ENCODE measurements at places on chromosomes 6 and 20.

DNA sequence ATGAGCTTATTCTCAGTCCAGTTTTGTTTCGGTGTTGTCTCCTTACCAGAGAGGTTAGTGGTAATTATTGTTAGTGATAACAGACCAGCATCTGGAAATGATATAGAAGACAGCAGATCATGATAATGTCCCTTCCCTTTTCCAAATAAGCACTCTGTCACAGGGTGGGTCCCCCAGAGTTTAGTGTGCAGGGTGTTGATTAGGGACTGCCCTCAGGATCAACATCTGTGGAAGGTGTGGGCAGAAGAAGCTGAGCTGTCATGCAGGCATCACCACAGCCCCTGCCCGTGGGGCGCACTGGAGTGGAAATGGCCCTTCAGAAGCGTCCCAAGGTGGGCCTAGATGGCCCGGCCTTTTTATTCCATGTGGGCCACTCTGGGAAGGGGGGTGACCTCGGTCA, 67.6 kb upstream of the DTNBP1 start:
- no peak for DNase-seq

DNA sequence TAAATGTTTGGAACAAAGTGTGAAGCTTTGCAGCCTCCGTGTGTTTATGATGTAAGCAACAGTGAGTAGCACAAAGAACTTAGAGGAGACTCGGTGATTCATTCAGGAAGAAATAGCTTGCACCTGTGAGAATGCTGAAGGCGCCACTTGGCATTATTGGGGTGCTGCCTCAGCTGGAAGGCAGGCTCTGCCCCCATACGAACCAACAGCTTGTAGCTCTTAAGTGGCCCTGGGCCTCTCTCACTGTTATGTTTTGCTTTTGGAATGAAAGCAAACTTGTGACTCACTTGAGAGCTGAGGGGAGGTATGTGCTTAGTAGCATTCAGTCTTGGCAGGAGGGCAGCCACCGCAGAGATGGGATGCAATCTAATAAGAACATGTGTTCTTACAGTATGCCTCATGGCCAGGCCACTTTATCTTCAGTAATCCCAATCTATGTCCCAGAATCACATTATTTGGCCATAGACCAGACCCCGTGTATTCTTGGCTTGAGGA, 310.7 kb downstream of the EYA4 start:
- peak; percentile 98 for DNase-seq

- no peak for DNase-seq
Observed at GRCh38 chr6:157603314-157603940, 219.6 kb upstream of the SNX9 start.

DNA sequence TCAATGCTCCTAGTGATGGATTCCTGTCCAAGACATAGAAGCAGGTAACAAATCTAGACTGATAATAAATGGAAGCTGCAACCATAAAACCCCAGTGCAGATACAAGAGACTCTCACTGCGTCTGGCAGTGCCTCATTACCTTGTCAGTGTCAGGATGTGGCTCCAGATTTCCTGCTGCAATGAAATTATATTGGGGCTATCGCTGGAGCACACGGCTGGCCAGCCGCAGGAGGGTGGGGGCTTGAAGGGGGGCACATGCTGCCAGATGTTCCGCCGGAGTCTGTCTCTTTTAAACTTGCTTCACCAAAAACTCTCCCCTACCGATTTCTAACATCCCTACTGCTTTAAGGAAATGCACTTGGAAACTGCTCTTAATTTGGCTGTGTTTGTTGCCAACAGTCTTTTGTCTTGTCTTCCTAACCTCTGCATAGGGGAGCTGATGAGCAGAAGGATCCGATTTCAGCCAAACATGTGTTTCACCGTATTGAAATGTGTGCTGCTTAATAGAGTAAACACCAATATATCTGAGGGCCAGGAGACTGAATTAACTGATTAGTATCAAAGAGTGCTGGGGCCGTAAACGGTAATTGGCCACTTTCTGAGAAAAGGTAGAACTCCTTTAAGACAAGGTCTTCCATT, 102.2 kb upstream of the EXOC2 start:
- no peak for DNase-seq

- DNase-seq, result no peak
Observed at GRCh38 chr6:99026135-99026534, 78.4 kb upstream of the FBXL4 start.

DNA sequence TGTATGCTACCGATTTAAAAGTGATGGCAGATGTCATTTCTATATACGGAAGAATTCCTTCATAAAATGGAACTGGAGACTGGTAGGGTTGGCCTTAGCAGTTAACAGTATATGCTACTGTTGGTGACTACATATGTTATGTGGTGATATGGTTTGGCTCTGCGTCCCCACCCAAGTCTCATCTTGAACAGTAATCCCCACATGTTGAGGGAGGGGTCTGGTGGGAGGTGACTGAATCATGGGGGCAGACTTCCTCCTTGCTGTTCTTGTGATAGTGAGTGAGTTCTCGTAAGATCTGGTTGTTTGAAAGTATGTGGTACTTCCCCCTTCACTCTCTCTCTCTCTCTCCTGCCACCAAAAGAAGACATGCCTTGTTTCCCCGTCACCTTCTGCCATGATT, 29.6 kb downstream of the RGS17 start:
- no peak for DNase-seq

DNA sequence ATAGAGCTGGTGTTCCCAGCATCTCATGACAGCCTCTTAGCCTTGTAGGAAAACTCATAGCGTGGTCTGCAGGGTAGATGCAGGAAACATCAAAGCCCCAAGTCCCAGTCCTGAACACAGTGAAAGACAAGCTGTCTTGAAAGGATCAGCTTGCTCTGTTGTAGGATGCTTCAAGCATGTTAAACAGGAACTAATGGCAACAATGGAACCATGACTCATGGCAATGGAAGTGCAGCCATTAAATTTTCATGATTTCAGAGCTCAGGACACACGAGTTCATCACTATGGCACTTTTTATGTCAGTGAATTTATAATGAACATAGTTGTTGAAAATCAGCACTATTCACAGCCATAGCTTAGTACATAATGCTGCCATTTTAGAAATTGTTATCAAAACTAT, 367.7 kb downstream of the KIF16B start:
- peak; percentile 8 for DNase-seq

DNA sequence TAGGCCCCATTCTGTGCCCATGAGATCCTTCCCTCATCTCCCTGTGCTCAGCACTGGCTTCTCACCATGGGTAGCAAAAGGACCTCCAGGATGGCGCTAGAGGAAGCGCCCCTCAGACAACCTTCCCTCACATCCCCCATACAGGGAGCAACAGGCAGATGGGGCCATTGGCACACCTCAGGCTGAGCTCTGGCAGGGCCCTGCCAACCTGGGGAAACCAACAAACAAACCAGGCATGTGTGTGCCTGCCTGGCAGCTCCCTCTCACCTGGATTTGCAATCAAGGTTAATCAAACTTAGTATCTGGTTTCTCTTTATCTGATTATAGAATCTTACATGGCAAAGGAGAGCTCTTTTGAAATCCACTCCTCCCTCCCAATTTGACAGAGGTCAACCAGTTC, 134.9 kb downstream of the SLC23A2 start:
- DNase-seq, result no peak

GRCh38 chr20:48584391-48585060, 243.3 kb downstream of the PREX1 start:
- DNase-seq, result no peak

DNA sequence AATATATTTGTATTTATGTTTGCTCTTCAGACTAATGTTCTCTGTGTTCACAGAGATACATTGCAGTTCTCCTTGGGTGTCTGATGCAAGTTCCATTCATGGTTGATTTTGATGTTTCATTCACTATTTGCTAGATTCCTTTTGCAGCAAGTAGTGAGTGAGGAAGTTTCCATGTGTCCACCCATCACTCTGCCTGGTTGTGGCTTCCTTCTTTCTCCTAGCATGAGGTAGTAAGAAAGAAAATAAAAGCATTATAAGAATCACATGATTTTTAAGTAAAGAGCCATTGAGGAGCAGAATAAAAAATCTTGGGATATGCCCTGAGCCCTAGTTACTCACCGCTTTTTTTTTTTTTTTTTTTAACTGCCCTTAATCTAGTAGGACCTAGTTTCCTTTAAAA, 8.7 kb downstream of the SASH1 start:
- no peak for DNase-seq

DNA sequence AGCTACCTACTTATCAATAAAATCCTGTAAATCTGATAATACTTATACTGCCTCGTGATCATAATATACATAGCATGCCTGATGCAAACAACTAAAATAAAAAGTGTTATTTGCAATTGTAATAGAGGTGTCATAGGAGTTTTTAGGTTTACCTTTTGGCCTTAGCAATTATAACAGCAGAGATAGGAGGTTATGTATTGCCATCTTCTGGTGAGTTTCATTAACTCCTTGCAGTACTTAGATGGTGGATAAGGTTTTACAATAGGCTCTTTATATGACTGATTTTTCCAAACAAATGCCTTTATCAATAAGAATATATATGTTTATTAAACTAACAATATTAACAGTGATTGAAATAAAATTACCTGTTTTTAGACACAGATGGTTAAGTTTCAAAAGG, 27.8 kb upstream of the MYCT1 start:
- DNase-seq, result peak; percentile 44

GRCh38 chr20:919491-919916, 3.4 kb upstream of the ANGPT4 start:
- DNase-seq, result no peak

DNA sequence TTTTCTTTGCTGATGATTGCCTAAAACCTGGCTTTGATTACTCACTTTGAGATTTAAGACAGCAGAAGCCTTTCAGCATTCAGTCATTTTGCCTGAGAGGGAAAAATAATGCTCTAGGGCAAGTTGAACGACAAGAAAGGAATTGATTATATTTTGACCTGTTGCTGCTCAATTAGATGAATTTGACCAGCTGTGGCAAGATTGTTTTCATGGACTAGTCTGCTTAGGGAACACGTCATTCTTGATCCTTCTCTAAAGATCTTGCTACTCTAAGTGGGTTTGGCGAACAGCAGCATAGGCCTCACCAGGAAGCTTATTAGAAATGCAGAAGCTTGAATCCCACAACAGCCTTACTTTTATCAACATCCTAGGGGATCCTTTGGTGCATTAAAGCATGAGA, 59.7 kb upstream of the PHACTR1 start:
- peak; percentile 56 for DNase-seq

GRCh38 chr6:111427341-111428116, 55.5 kb downstream of the REV3L start:
- peak; percentile 86 for DNase-seq

- no peak for DNase-seq
Observed at GRCh38 chr6:42783876-42784642, 2.2 kb downstream of the BICRAL start.

DNA sequence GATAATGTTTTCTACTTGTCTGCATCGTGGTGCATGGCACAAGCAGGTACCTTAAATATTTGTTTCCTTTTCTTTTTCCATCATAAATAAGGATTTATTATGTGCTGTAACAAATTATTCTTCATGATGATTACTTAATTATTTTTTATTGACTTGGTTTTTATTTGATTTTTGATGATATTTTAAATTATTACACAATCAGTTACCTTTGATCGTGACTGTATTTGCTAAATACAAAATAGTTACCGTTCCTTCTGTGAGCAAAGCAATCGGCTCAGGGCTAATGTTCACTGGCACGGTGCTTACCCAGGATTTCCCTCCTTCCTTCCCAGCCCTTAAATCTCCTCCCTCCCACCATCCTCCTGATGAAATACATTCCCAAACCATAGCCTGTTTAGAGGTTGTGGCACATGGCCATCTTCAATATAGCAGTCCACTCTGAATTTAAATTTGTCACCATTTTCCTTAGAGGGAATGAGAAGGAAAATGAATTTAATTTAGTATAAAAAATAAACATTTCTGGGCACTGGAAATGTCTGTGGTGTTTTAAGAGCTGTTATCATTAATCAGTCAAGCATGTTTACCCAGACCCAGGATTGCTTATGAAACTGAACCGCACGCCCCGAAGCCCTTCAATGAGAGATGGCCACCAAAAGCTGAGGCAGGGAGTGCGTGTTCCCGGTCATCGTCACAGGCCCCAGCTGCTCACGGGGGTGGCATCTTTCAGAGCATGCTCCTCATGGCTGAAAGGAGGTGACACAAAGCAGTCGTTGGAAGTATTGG, 23.0 kb upstream of the EXOC2 start:
- no peak for DNase-seq

- DNase-seq, result no peak
Observed at GRCh38 chr6:21756487-21756886, 162.9 kb downstream of the SOX4 start.

DNA sequence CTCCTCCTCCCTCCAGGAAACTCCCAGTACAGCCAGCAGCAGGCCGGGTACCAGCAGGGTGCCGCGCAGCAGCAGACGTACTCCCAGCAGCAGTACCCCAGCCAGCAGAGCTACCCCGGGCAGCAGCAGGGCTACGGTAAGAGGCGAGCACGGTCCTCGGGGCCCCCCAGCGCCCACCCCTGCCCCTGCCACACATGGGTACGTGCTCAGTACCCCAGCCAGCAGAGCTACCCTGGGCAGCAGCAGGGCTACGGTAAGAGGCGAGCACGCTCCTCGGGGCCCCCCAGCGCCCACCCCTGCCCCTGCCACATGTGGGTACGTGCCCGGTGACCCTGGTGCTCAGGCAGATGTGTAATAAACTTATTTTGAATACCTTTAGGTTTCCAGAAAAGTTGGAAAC, 10.2 kb upstream of the MTG2 start:
- DNase-seq, result no peak

GRCh38 chr6:119541132-119541905, 191.8 kb upstream of the MAN1A1 start:
- DNase-seq, result peak; percentile 100

DNA sequence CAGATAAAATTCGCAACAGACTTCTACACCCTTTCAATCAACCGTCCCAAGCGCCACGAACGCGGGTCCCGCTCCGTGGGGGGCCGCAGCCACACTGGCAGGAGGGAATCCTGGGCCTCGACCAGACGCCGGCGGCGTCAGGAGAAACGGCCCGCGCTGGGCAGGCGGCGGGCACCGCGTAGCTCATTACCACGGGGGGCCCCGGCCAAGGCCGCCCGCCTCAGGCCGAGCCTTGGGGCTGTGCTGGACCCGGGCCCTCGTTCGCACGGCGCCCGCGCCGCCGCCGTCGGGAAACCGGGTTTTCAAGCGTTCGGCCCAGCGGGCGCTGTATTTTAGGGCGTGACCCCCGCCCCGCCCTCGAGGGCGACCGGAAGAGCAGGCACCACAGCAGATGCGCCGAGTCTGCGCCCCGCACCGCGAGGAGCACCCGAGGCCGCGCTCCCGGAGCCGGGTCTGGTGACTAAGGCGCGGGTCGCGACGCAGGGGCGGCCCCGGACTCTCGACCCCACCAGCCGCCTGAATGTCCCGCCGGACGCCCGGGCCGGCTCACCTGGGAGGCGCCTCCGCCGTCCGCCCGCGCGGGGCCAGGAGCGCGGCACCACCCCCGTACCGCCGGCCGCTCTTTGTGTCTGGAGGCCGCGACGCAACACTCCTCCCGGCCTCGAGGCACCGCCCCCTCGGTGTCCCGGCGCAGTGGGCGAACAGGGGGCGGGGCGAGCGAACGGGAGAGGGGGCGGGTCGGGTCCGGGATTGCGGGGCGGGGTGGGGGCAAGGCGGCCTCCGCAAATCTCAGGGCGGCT, at the start of gene NINL:
Gene NINL (minus strand): TSS at position 627 of the 800 bp plus-strand sequence. CDS start 58,944 bp downstream, outside the sequence.
- peak; percentile 58 for DNase-seq

DNA sequence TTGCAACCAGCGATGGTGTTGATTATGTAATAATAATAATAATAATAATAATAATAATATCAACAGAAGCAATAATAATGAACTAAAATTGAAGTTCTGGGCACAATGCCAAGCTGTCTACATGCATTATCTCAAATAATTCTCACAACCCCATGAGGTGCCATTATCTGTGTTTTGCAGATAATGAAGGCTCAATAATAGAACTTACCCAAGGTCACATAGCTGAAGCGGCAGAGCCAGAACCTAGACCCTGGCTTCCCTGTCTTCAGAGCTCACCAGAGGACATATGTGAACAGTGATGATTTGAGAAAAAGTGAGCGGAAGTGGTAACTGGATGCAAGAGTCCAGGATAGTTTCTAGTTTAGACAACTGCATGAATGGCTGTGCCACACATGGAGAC, 91.0 kb downstream of the HIVEP1 start:
- DNase-seq, result no peak
